Dermis microvascular lymphatic vessel endothelial cell (primary cell): ENCODE measurements at places on chromosomes 4 and X.

DNA sequence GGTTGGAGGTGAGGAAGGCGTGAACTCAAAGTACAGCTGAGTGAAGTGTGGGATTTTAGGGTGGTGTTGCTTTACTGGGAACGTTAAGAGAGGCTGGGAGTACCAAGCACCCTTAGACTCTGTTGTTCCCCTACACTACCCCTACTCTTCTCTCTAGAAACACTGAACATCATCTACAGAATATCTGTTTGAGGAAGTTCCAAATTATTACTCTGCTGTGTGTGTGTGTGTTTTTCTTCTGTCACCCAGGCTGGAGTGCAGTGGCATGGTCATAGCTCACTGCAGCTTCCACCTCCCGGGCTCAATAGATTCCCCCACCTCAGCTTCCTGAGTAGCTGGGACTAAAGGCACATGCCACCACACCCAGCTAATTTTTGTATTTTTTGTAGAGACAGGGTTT lies 76.7 kb upstream of the AP1S2 start:
- DNase-seq, result no peak

DNA sequence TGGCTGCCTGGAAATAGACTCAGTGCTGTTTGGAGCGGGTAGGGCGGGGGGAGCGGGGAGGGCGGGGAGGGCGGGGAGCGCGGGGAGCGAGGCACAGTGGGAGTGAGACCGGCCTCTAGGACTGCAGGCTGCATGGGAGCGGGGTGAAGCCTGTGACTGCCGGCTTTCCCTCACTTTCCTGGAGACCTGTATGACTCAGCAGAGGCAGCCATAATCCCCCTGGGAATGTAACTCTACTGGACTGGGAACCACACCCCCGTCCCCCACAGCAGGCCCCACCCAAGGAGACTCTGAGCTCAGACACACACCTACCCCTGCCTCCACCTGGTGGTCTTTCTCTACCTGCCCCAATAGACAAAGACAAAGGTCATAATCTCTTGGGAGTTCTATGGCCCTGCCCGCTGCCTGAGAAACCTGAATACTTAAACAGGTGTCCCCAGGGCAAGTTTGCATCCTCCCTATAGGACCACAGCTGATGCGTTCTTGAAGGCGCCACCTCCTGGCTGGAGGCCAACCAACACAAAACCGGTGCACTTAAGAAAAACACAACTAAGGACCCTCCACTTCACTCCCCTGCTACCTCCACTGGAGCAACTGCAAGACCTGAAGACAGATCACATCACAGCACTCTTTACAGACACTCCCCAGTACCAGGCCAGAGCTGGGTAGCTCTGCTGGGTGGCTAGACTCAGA lies 18.0 kb downstream of the HDAC8 start:
- DNase-seq, result no peak

DNA sequence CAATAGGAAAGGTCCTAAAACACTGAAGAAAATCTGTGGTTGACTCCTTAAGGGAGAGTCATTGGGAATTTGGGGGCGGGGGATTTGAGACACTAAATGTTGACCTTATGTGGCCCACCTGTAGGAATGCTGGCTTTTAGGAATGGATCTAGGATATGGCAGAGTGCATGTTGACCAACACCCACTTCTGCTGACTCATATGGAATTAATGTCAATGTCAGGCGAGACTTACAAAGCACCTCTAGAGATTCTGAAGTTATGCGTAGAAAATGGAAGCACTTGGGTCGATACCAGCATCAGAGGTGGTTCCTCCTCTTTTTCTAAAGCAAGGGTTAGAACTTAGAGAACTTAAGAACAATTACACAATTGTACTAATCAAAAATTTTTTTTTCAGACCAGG lies 100.6 kb upstream of the CBR4 start:
- DNase-seq, result no peak

DNA sequence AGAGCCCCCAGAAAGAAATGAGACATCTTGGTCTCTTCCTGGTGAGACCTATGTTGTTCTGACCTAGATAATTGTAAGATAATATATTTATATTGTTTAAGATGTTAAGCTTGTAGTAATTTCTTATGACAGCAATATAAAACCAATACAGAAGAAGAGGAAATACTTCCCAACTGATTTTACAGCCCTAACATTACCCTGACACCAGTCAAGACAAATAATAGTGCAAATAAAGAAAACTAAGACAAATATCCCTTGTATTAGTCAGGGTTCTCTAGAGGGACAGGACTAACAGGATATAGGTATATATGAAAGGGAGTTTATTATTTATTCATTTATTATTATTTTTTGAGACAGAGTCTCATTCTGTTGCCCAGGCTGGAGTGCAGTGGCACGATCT lies 18.7 kb downstream of the TCEAL8 start:
- no peak for DNase-seq

DNA sequence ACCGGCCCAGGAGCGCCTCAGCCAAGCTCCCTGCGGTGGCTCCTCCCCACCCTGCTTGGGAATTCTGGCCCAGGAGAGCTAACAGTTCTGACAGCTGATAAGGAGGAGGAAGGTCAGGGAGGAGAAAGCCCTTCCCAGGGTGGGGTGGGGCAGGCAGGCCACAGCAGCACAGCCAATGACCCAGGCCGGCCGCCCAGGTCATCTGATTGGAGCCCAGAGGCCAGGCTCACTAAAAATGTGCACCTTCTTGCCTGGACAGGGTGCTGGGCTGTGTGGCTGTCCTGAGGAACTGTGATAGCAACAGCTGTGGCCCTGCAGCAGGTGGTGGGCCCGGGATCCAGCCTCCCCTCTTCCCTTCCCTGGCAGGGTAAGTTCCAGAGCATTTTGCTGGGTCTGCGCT lies 17.2 kb upstream of the SH3TC1 start:
- DNase-seq, result no peak

GRCh38 chr4:19005211-19005610 lies 983.7 kb upstream of the LCORL start:
- no peak for DNase-seq

GRCh38 chrX:133880032-133880443 lies 105.4 kb downstream of the GPC3 start:
- no peak for DNase-seq

GRCh38 chr4:55682295-55682694 lies 46.2 kb upstream of the NMU start:
- no peak for DNase-seq

GRCh38 chr4:41129128-41129754 lies 85.1 kb downstream of the APBB2 start:
- DNase-seq, result no peak

DNA sequence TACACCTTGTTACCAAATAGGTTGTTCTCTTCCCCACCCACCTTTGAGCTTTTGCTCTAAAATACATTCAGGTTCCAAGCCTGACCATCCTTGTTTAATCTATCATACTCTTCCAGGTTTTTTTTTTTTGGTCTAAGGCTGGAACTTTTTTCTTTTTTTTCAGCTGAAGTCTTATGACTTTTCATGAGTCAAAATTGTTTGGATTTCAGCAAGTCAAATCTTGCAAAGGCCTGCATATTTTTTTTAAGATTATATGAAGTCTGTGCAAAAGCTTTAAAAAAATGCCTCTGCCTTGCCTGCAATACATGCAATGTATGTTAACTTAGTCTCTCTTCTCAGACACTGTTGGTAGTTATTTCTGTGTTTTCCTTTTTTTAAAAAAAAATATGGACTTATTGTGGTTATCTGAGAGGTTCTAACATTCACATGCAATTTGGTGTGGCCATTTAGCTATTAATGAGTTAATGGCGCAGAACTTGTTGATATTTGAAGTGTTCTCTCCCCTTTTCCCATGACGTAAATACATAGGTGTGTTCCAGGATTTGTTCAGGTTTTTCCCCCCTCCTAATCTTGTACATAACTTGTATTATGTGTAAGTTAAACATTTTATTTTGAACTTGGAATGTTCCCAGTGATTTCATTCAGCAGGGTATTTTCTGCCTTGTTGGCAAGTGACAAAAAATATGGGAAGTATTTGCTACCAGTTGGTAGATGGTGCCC lies 58.7 kb downstream of the CCKAR start:
- DNase-seq, result no peak

GRCh38 chr4:77082886-77083608 lies 7.3 kb upstream of the CCNI start:
- no peak for DNase-seq

DNA sequence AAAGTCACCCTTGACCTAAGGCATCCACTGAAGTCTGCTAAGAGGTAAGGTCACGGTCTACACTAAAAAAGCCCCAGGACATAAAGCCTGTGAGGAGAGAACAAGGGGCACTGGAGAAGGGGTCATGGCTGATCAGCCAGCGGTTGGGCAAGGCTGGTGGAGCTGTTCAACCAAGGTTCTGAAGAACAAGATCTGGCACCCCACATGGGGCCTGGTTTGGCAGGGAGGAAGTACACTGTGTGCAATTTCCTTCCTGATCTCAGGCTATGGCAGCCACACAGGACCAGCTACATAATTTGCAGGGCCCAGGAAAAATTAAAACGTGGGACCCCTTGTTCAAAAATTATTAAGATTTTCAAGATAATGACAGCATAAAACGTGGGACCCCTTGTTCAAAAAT lies 14.1 kb upstream of the BRS3 start:
- DNase-seq, result no peak
